SK-N-DZ (cell line): ENCODE measurements at places on chromosomes 2 and 18.

- DNase-seq = no peak
Observed at GRCh38 chr2:233856184-233856583, 1.8 kb upstream of the HJURP start.

- no peak for DNase-seq
Observed at GRCh38 chr2:200288670-200289429, 17.6 kb upstream of the SPATS2L start.

GRCh38 chr2:56729212-56729611 lies 545.4 kb downstream of the CCDC85A start:
- no peak for DNase-seq

GRCh38 chr18:65017372-65017760 lies 733.4 kb upstream of the CDH7 start:
- no peak for DNase-seq

- no peak for DNase-seq
Observed at GRCh38 chr2:224147174-224147573, 108.1 kb upstream of the SERPINE2 start.

DNA sequence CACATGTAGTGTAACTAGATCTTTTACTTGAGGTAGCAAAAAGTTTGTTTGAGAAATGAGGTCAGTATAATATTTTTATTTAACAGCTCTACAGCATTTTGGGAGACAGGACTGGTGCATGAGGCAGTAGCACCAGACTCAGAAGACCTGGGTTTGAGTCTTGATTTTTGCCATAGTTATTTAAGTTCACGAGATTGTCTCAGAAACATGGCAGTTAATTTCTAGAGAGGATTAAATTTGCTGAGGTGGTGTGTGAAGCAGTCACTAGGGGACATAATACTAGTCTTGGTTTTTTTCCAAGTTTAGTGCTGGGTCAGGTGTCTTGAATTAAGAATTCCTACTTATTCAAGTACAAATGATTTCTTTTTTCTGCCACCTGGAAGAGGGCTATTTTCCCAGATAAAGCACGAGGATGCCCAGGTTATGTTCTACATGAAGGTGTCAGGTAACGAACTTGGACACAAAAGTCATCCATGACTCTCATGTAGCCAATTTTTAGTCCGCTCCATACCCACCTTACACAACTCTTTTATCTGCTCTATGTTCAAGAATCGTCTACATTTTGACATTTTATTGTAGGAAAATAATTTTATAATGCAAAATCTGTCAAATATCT lies 1.4 kb downstream of the MARCHF7 start:
- no peak for DNase-seq

DNA sequence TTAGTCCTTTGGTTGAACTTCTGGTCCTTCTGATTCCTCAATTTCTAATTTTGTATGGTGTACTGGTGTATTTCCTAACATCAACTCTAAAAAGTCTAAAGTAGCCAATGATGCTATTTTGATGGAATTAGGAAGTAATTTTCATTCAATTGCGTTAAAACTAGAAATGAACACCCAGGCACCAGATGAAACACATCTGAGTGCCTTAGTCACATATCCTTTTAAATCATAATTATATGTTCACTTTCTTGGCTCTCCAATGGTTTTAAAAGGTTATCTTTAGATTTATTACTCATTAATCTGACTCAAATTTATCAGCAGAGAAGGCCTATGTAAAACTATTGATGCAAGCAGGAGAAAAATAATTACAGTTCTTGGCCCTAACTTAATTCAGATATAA lies 119.7 kb downstream of the GAREM1 start:
- DNase-seq = no peak

- DNase-seq = no peak
Observed at GRCh38 chr2:182541268-182541667, 114.4 kb upstream of the PDE1A start.

DNA sequence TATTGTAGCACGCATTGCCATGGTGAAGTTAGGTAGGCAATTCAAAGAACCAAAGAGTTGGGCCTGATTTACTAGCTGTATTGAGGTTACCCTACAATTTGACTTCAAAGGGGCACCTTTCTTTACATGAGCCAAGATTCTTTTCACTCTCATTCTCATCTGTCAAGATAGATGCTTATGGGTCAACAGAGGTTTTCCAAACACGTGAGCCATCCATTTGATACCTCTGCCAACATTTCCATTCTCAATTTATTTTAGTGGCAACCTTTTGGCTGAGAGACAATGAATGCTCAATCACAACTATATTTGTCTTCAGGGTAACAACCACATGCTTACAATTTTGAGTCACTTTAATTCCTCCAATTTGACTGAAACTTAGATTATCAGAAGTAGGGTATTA lies 370.6 kb upstream of the CDH20 start:
- DNase-seq = no peak

DNA sequence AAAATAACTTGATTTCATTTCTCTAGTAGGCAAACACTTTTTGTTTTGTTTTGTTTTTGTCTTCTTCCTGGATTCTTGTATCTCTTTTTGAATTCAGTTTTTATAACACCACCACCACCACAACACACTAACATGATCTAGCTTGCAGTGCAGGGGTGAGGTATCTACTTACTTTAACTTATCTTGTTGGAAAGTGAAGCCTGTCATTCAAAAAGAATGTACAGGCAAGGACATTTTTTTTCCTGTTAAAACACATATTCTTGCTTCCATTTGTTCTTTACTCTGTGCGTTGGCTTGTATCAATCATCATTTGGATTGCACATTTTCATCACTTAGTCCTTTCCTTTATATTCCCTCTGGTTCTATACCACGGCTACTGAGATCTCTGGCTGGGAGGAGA lies 824.2 kb downstream of the PLCL1 start:
- no peak for DNase-seq

- DNase-seq = peak; percentile 59
Observed at GRCh38 chr2:24382363-24383073, 22.2 kb upstream of the ITSN2 start.

GRCh38 chr2:68333931-68334330 lies 14.2 kb upstream of the CNRIP1 start:
- DNase-seq = no peak

DNA sequence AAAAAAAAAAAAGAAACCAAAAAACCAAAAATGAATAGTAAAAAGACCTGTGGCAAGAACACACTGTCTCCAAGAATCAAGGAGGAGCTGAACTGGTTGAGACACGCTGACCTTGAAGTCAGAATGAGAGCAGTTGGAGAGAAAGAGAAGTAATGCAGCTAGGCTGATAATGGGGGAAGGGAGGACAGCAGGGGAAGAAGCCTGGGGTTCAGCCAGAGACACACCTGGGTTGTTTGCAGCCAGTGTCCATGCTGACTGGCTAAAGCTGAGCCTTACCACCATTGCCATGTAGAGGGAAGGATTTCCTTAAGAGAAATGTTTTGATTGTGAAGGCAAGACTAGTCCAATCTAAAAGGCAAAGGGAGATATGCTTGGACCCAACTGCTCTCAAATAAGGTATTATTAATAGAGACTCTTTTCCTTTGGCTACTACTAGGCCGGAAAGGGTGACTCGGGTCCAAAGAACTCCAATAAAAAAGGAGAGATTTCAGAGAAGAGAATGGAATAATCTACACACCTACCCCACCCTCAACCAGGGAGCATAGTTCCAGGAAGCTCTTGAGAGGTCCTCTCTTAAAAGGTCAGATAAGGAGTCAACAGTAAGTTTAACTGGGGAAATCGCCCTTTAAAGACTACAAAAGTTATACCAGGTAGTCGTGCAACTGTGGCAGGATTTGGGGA lies 25.2 kb upstream of the REL start:
- DNase-seq = no peak

DNA sequence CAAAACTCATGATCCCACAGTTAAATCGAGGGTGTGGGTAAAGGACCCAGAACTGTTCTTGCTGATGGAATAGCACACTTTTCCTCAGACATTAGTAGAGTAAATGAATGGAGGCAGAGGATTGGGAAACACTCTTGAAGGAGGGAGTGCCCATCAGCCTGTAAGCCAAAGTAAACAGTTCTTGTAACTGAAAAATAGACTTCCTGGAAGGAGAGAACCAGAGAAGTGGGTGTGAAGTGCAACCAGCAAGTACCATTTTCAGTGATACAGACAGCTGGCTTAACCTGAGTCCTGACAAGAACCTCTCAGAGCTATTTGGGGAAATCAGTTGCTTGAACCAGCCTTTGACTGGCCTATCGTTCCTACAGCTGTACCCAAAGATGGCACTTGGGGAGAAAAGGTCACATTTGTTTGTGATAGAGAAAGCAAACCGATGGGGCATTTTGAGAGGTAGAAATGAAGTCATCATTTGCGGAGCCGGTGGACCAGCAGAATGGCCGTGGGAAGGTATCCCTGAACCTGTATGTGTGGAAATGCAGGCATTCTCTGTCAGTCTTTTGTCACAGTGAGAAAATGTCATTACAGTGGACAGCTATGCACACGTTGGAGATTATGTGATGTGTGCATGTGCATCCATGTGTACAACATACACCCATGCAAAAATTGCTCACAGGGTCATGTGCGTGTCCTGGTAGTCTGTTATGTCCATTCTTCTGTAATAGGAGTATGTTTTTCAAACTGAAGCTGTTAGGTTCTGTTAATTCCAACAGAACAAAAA lies 17.8 kb downstream of the CRIM1 start:
- DNase-seq = no peak

- peak; percentile 47 for DNase-seq
Observed at GRCh38 chr2:151946250-151946884, 118.1 kb upstream of the ARL5A start.

- DNase-seq = peak; percentile 87
Observed at GRCh38 chr2:74119912-74120825, 27.5 kb downstream of the BOLA3 start.

DNA sequence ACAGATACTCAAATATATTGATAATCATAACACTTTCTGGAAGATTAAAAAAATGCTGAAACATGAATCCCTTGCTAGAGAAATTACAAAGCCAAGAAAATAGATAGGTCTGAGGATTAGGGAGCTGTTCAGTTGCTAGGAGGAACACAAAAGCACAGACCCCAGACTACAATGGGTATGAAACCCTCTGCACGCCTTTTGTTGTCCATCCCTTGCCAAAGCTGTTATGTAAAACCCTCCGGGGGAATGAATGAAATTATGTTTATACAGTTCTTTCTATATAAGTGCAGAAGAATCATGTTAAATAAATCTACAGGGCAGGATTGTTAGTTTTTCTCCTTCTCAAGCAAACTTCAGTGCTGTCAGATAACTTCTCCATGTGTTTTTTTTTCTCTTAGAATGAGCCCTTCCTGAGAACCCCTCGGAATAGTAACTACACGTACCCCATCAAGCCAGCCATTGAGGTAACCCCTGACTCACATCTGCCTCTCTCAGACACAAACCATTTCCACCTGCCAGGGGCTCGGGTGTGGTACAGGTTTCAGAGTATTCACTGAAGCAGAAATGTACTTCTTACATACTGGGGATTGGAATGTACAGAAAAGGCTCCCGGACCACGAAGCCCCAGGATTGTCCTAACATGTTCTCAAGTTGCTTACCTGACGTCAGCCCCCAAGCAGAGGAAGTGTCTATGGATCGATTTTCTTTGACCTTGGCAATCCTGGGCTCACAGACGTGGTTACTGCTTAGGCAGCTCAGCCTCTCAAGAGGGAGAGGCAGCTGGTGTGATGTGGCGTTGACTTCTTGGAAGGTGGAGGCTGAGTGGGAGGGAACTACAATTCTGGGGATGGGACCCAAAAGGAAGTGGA lies 118.0 kb downstream of the PLB1 start:
- no peak for DNase-seq

- DNase-seq = no peak
Observed at GRCh38 chr18:49400398-49401072, 59.9 kb downstream of the DYM start.

- no peak for DNase-seq
Observed at GRCh38 chr2:44934038-44934982, 7.2 kb upstream of the SIX3 start.

GRCh38 chr2:74513605-74514367 lies 464 bp upstream of the TLX2 start:
- DNase-seq = peak; percentile 81

- DNase-seq = no peak
Observed at GRCh38 chr2:181384923-181385322, 72.3 kb upstream of the ITGA4 start.

- no peak for DNase-seq
Observed at GRCh38 chr2:127597984-127598380, 48.0 kb upstream of the GPR17 start.

GRCh38 chr2:232306741-232307305 lies 71.7 kb upstream of the ALPP start:
- no peak for DNase-seq

GRCh38 chr2:37882036-37882435 lies 43.1 kb upstream of the RMDN2 start:
- DNase-seq = no peak

- DNase-seq = no peak
Observed at GRCh38 chr2:165631089-165631488, 161.6 kb downstream of the CSRNP3 start.

GRCh38 chr2:26270373-26270772 lies 25.6 kb downstream of the HADHB start:
- no peak for DNase-seq

DNA sequence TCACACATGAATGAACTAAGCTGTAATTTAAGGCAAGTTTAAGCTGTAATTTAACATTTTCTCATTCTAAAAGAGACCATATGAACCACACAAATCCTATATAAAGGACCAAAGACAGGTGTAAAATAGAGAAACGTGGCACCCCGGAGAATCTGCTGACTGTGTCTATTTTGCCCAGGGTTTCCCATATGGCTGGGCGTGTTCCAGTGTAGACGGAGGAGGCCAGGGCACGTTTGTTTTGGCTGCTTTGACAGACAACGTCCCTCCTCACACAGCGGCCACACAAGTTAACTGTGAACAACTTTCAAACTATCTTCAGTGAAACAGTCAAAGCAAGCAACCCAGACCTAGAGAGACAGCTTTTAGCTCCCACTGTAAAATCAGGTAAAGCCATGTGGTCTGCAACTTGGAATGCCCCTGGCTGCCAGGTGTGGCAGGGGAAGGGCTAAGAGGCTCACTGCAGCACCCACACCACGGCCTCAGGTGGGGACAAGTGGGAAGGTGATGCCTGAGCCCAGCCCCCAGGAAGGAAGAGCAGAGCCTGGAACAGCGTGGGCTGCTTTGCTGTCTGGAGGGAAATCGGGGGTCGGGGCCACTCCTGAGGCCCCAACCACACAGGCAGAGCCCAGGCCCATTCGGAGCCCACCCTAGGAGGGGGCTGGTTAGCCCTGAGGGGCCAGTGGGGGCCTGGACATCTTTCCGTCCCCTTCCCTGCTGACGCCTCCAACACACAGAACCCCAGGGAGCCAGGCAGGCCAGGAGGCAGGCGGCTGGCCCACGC lies 40.7 kb downstream of the SLC66A2 start:
- DNase-seq = no peak

- DNase-seq = no peak
Observed at GRCh38 chr2:182543741-182544525, 117.1 kb upstream of the PDE1A start.

GRCh38 chr2:112644933-112645309 lies 818 bp upstream of the SLC20A1 start:
- no peak for DNase-seq

GRCh38 chr2:181252262-181253148 lies 204.7 kb upstream of the ITGA4 start:
- DNase-seq = no peak

GRCh38 chr2:85755122-85756027 lies 1.6 kb downstream of the ATOH8 start:
- DNase-seq = no peak
